ENCODE measurements at places on chromosomes 2 and 18.
A peak's percentile ranks its signal among the peaks of the same experiment; 100 is the strongest.

- DNase-seq = no peak
Observed at GRCh38 chr2:240905176-240905781, 857 bp upstream of the CROCC2 start.

DNA sequence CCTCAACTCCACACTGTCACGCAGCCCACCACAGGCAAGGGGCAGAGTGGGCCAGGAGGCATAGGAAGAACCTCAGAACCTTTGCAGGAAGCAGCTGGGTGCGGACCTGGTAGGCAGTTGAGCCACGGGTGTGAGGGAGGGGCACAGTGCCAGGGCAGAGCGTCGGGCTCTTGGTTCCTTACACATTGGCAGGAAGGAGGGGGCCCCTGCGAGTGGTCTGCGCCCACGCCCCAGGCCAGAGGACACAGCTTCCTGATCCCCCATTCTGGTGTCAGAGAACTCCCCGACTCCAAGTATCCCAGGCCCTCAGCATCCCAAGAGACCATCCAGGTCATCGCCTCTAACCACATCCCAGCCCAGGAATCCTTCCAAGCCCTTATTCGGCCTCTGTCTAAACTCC is 61.5 kb downstream of the TNS1 start:
- no peak for DNase-seq

- DNase-seq = no peak
Observed at GRCh38 chr2:218924757-218925156, 34.7 kb upstream of the CDK5R2 start.

DNA sequence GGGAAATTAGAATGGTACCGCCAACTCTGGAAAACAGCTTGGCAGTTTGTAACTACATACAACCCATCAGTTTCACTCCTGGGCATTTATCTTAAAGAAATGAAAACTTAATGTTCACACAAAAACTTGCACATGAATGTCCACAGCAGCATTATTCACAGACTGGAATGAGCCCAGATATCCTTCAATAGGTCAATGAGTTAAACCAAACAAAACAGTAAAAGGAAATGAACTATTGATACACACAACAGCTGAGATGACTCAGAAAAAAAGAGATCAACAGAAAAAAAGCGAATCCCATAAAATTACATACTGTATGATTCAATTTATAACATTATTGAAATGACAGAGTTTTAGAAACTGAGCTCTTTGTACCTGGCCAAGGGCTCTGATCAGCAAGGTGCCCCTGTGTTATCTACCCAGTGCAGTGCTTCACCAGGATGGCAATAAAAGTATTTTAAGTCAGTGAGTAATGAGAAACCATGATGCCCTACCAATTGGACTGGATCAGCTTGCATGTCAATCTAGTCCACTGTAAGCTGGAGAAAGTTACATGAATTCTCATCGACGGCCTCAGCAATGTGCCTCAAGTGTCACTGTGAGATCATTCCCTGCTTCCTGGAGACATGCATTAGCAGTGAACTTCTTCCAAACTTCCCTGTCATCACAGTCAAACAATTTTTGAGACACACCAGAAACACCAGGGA is 21.9 kb downstream of the TMEM237 start:
- no peak for DNase-seq

DNA sequence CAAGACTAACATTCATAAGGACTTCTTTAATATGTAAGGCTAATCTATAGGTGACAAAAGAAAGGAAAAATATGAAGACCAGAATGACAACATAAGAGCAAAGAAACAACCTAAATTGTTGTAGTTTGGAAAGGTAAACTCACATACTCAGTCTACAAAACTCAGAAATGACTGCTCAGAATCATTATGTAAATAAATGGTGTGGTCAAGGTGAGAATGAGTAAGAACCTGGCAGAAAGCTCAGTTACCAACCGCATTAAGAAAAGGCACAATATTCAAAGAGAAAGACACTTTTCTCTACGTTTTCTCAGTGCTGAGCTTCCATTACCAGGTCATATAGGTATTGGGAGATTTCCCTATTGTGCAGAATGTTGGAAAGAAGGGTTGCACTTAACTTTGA is 15.8 kb downstream of the ATF2 start:
- no peak for DNase-seq

- no peak for DNase-seq
Observed at GRCh38 chr2:146227152-146228019, 1617.4 kb upstream of the ACVR2A start.

DNA sequence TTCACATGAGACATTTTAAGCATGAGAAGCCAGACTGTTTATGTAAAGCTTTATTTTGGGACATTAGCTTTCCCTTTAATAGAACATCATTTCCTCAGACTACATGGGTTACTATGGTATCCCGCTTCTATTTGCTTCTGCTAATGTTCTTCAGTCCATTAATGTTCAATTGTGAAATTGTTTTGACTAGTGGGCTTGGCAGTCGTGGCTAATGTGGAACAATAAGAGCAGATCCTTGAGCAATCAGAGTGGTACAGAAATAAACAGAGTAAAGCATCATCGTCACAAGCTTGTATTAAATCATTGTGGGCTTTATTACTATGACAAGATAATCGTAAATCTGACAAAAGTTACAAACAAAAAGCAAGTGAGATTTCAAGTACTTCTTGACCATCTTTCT is 60.2 kb downstream of the PDE1A start:
- DNase-seq = no peak

DNA sequence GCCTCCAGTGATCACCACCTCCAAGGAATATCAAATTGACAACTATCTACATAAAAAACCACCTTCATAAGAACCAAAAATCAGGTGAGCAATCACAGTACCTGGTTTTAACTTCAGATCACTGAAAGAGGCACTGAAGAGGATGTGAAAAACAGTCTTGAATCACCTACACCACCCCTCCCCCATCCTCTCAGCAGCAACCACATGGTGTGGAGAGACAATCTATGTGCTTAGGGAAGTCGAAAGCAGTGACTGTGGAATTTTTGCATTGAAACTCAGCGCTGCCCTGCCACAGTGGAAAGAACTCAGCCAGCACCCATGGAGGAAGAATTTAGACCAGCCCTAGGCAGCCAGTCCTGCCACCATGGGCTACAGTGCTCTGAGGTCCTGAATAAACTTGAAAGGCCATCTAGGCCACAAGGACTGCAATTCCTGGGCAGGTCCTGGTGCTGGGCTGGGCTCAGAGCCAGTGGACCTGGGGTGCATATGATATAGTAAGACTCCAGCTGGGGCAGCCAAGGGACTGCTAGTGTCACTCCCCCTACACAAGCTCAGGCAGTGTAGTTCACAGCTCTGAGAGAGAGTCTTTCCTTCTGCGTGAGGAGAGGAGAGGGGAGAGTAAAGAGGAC is 75.6 kb downstream of the ATL2 start:
- no peak for DNase-seq

GRCh38 chr2:98775146-98775986 is 44.4 kb upstream of the MGAT4A start:
- DNase-seq = no peak

- peak; percentile 25 for DNase-seq
Observed at GRCh38 chr2:94874277-94874997, 3.2 kb downstream of the TEKT4 start.

- no peak for DNase-seq
Observed at GRCh38 chr18:76984193-76985155, 148.1 kb downstream of the MBP start.
